ENCODE measurements at places on chromosomes 11 and 22.

DNA sequence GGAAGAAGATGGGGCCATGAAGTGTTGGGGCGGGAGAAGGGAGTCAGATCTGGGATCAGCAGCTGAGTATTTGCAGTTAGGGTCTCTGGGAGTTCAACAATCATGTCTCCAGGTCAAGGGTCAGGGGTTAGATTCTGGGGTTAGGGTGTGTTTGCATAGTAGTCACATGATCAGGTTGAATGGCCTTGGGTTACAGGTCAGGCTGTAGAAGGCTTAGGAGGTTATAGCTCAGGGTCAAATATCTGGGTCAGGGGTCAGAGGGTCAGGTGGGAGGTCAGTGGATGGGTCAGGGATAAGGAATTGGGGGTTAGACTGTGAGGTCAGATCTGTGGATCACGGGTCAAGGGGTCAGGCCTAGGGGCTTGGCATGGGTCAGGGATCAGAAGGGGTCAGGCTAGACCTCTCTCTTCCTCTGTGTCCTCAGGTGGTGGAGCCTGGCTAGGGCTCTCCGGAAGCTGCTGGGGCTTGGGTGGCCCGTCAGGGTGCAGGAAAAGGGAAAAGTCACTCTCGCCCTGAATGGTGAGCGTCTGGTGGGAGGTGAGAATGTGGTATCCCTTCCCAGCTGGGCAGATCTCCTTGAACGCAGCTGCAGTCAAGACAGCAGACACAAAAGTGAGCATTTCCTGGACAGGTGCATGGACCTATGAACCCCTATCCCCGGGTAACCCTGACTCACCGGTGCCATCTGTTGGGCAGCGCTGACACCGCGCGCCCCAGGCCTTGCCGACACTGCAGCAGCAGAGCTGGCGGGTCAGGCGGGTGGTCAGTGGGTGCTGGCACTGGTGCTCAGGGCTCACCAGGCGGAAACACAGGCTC lies 6.4 kb downstream of the LTBP3 start:
- DNase-seq: no peak

DNA sequence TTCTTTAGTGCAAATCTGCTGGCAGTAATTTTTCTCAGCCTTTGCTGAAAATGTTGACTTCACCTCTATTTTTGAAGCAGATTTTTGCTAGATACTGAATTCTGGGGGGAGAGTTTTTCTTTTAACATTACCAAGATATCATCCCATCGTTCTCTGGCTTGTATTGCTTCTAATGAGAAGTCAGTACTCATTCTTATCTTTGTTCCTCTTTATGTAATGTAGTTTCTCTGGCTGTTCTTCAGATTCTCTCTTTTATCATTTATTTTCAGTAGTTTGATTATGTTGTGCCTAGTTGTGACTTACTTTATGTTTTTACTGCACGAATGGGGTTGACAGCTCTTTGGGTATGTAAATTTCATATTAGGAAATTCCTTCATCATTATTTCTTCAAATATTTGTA lies 318.7 kb upstream of the PITPNB start:
- DNase-seq: no peak

GRCh38 chr11:112523951-112524350 lies 263.3 kb upstream of the PLET1 start:
- no peak for DNase-seq

- DNase-seq: no peak
Observed at GRCh38 chr22:47144791-47145425, 382.5 kb downstream of the TBC1D22A start.

DNA sequence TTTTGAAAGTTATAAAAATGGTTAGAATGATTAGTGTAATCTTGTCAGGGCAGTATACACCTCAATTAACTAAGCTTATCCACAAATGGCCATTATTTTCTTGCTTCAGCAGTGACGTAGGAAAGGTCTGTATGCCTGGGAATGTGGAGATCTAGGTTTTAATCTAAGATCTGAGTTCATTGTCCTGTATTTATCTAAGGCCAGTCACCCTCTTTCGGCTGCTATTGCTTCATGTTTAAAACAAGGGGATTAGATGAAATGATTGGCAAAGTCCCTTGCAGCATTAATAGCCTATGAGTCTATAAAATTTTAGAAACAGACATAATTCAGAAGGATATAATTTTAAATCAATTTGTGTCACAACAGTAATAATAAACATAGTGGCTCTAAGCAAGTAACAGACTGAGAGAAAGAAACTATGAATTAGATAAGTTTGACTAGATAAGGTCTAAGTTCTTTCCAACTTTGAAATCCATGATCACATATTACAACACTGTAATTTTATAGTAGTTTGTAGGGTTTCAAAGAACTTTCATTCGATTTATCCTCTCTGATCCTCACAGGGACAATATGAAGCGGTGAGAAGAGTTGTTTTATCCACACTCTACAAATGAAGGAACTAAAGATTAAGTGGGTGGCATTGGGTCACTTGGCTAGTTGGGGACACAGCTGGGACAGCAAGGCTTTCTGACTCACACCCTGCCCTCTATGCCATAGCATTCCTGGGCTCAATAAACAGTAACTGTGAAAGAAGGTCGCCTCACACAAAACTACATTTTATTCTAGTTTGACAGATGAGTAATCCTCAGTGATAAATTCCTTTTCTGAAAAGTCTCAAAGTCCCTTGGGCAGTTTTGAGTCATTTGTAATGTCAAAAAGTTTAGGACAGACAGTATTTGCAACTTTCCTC lies 60.6 kb upstream of the RDX start:
- no peak for DNase-seq
